ENCODE measurements at places on chromosomes 5 and 9. TPM values are rescaled to one million over a fixed set of nuclear protein-coding genes. Genes with fewer than 3 reads are reported as not detected.

Gene PRR16
- total RNA-seq: 2.2 TPM

Gene IL13
- not detected for total RNA-seq

Gene IL4
- total RNA-seq: not detected

Gene SLC23A1
- 0.14 TPM for total RNA-seq

Gene OR5C1
- total RNA-seq: not detected

Gene MEGF10
- total RNA-seq: 45.1 TPM

Gene SPINK4
- total RNA-seq: 5.0 TPM

Gene GFI1B
- total RNA-seq: 0.78 TPM

Gene MATR3
- total RNA-seq: 214 TPM

Gene DDX4
- total RNA-seq: not detected

Gene CCDC69
- total RNA-seq: 173 TPM

Gene PCDHA12
- 1.3 TPM for total RNA-seq

Gene RCL1
- total RNA-seq: 33.4 TPM

Gene HRH2
- total RNA-seq: 2.0 TPM

Gene AKNA
- total RNA-seq: 16.5 TPM

Gene PCDHB11
- 2.5 TPM for total RNA-seq

Gene CCDC192
- total RNA-seq: not detected

Gene F12
- total RNA-seq: 0.69 TPM

Gene IFNK
- not detected for total RNA-seq

Gene MELK
- total RNA-seq: 2.1 TPM

Gene NACC2
- total RNA-seq: 54.2 TPM

Gene IFNA21
- total RNA-seq: not detected

Gene SPINK13
- total RNA-seq: 0.46 TPM

Data from adrenal gland (tissue), 19 donors.